Activated CD8-positive, alpha-beta memory T cell treated with anti-CD3 and anti-CD28 coated beads, Interleukin-2, amount 50 U/mL, for 4 hours (primary cell): ENCODE measurements at places on chromosomes 6 and 20.

- DNase-seq: no peak
These were observed 116.2 kb downstream of the ME1 start for GRCh38 chr6:83314693-83315092.

DNA sequence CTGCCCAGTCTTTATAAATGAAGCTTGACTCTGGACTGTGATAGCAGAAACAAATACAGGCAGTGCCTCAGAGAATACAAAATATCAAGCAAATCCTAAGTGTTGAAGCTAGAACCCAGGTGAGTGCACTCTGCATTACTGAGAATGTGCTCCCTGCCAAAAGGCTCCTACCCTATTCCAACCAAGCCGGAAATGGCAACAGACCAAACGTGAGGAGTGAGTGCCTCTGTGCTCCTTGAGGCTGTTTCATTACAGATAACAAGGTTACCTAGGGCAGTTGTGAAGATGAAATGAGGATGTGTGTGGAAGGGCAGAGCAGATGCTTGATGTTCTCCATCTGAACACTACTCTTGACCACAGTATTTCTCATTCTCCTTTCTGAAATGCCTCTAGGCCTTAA, 29.3 kb downstream of the SSR1 start:
- no peak for DNase-seq

- no peak for DNase-seq
These were observed 38.0 kb upstream of the GMPR start for GRCh38 chr6:16200321-16200883.

GRCh38 chr6:156905801-156906200, 128.6 kb downstream of the ARID1B start:
- DNase-seq: no peak

GRCh38 chr6:112194511-112194910, 59.9 kb downstream of the LAMA4 start:
- no peak for DNase-seq

- DNase-seq: no peak
These were observed 23.2 kb upstream of the AKIRIN2 start for GRCh38 chr6:87724983-87725811.
